ENCODE measurements at places on chromosomes 7 and 10.
A peak's percentile ranks its signal among the peaks of the same experiment; 100 is the strongest.

- DNase-seq = no peak
Observed at GRCh38 chr10:113820507-113820906, 33.4 kb downstream of the DCLRE1A start.

DNA sequence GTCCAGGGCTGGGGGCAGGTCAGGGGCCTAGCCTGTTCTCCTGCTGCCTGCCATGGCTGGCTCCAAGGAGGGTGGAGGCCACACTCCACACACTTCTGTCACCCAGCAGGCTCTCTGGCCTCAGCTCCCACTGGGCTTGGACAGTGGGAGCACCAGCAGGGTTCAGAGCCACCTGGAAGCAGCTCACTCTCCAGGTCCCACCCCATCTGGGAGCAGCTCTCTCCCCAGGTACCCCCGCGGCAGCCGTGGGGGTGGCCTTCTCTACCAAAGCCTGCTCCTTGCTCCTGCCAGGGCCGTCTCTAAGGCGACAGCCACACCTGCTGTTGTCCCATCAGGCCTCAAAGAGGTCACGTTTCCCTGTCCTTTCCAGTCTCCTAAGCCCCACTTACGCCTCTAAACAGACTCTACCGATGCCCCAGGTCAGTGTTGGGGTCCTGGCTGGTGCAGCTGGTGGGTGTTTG, 142.5 kb upstream of the RET start:
- no peak for DNase-seq

GRCh38 chr7:491292-491957, 28.2 kb downstream of the PDGFA start:
- no peak for DNase-seq

- no peak for DNase-seq
Observed at GRCh38 chr10:104935656-104936055, 294.6 kb downstream of the SORCS3 start.

DNA sequence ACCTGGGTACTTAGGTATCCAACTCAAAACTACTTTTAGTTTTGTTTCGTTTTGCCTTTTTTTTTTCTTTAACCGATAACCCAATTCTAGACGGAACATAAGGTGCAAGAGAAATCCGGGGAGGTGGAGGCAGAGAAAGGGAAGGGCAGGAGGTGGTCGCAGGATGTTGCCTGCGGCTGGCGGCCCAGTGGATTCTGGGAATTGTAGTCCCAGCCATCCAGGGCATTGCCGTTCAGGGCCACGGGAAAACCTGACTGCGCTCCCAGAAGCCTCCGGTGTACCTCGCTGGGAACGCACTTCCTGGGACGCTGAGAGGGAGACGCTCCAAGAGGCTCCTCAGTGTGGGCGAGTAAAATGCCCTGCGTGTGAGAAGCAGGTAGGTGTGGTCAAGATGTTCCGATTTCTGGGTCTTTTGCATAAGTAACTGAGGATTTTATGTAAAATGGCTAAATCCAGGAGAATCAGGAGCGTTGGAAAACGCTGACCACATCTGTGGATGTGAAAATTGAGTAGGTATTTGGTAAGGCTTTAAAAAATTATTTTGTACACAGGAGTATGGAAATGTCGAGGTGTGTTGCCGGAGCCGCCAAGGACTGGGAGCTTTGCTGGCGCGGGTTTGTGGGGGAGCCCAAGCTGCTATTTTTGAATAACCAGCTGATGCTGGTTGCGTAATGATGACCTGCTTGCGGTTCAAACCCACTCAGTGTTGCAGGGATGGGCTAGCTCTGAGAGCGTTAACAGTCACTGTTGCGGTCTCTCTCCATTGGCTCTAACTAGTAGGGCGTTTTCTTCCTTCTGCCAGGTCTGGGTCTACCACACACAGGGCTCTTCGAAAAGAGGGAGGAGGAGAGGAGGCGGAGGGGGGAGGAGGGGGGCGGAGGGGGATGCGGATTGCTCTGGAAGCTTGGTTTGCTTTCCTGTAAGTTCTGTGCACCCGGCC, at the start of gene CLDN12:
Gene CLDN12 (plus strand): TSS at position 288 of the 940 bp plus-strand sequence. CDS start 9,216 bp downstream, outside the sequence.
- DNase-seq = peak; percentile 19

GRCh38 chr10:28127881-28128280, 129.0 kb upstream of the ODAD2 start:
- DNase-seq = no peak

- no peak for DNase-seq
Observed at GRCh38 chr7:84975586-84976185, 211.2 kb downstream of the SEMA3D start.

GRCh38 chr7:156963472-156963871, 14.0 kb downstream of the NOM1 start:
- DNase-seq = no peak

GRCh38 chr7:118214051-118214832, 10.3 kb upstream of the ANKRD7 start:
- peak; percentile 33 for DNase-seq

GRCh38 chr10:51382181-51382580, 307.9 kb downstream of the PRKG1 start:
- DNase-seq = no peak

GRCh38 chr10:132198381-132199181, 11.8 kb downstream of the DPYSL4 start:
- no peak for DNase-seq

DNA sequence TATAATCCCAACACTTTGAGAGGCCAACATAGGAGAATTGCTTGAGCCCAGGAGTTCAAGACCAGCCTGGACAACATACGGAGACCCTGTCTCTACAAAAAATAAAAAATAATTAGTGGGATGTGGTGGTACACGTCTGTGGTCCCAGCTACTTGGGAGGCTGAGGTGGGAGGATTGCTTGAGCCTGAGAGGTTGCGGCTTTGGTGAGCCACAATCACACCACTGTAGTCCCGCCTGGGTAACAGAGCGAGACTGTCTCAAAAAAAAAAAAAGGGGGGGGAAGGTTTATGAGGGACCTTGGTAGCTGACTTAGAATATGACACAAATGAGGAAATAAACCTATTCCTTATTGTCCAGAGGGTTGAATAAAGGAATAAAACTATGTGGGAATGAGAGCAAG, 30.8 kb downstream of the SCD start:
- no peak for DNase-seq

DNA sequence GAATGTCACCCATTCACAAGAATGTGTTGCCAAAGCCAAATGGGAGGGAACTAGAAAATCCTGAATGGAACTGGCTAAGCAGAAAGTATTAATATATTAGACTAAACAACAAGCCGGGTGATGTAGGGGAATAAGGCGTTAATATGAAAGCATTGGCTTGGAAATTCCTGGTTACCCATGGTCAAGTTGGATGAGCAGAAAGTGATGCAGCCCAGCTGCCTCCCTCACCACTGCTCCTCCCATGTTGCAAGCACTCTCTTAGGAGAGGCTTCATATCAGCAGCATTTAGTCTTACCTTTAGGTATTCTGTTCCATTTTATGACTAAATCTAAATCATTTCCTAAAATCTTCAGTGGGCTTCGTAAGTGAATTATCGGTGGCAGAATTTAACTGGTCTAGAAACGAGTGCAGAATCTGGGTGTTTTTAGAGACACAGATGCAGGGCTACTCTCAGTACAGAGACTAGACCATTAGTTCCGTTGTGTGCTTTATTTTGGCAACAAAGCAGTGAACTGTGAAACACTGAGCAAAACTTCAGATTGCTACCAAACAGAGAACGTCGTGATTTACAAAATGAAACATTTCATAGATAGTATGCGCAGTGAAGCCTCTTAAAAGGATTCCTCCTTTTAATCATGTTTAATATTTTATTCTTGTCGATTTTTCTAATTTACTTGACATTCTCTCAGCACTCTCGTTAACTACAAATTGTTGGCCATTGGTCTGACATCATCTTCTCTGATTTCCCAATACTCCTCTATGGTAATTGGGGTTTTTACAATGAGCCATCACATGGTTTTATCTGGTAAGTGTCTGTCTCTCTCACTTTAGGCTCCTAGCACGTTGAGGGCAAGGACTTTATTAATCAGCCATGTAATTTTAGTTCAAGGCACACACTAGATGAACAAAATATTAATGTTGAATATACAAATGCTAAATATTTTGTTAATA, 22.0 kb upstream of the HGF start:
- no peak for DNase-seq

GRCh38 chr7:116777651-116778281, 84.6 kb upstream of the CAPZA2 start:
- no peak for DNase-seq

GRCh38 chr7:33792041-33792440, 113.3 kb upstream of the BMPER start:
- no peak for DNase-seq

DNA sequence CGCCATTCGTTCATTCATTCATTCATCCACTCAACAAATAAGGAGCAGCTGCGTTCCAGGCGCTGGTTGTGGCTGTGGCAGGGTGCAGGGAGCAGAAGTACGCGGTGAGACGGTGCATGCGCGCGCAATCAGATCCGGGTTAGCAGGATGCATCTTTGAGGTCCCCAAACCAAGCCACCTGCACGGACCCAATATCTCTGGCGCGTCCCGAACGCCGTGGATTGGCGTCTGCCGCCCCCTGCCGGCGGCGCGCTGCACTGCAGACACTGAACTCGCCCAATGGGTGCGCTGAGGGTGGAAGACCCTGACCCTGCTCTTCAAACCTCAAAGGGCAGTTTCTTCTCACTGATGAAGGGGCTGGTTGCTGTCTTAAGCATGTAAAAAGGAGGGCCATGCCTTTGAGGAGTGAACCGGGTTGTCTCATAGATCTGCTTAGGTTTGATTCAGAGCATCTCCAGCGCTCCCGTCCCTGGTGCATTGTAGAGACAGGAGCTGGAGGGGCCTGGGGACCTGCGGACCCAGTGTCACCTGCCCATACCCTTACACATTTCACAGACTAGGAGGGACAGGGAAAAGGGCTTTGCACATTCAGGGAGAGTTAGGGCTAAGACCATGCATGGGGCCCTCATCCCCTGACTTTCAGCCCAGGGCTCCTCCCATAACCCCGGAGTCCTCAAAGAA, 102.5 kb downstream of the RAMP3 start:
- peak; percentile 56 for DNase-seq

DNA sequence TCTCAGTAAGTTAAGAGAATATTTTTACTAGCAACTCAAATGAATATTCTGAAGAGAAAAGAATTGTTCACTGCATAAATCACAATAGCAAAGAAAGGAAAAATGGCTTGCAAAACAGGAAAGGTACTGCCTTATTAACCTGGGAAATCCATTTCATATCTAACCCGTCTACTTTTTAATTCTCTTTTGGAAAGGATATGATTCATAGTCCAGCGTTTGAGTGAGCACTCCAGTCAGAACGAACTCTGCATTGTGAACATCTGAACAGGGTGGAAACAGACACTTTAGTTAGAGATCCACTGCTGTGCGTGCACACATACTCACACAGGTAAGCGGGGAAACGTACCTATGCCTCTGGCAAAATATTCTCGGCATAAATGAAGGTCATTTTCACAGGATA, 56.8 kb downstream of the PAXIP1 start:
- no peak for DNase-seq

- no peak for DNase-seq
Observed at GRCh38 chr10:28604567-28605536, 71.9 kb downstream of the WAC start.

DNA sequence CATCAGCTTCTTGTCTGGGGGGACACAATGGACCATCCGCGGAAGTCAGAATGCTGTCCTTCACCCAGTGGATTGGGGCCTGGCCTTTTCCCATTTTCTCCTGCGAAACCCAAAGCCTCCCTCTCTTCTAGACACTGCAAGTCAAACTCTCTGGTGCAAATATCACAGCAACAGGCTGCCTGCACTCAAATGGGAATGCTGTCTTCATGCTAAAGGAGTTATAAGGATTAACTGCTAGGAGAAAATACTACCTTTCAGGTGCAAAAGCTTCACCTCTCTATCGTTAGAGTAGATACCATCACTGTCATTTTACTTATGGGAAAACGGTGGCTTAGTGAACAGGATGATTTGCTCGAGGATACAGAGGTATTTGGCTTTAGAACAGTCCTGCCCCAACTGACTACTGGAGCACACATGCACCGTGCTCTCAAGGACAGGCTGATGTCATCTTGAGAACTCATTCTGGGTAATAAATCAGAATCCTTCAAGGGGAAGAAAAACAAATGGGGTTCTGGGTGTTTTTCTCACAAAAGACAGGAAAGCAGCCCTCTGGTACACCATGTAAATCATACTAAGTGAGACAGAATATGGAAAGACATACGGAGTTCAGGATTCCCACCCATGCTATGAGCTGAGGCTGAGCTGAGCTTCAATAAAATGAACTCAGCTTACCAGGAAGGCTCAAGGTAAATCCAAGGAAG, 100.9 kb downstream of the SAMD9 start:
- DNase-seq = no peak

- no peak for DNase-seq
Observed at GRCh38 chr10:48442090-48442808, 135.8 kb downstream of the MAPK8 start.

GRCh38 chr10:90138844-90139243, 437.5 kb downstream of the KIF20B start:
- DNase-seq = no peak

GRCh38 chr10:122219340-122219739, 51.8 kb upstream of the BTBD16 start:
- DNase-seq = no peak

- no peak for DNase-seq
Observed at GRCh38 chr10:61792097-61792716, 109.3 kb upstream of the ARID5B start.

- DNase-seq = no peak
Observed at GRCh38 chr10:11576092-11576809, 35.2 kb downstream of the USP6NL start.

GRCh38 chr10:119090026-119090795, 9.6 kb upstream of the EIF3A start:
- DNase-seq = no peak

GRCh38 chr10:62186999-62187675, 81.5 kb downstream of the RTKN2 start:
- no peak for DNase-seq

DNA sequence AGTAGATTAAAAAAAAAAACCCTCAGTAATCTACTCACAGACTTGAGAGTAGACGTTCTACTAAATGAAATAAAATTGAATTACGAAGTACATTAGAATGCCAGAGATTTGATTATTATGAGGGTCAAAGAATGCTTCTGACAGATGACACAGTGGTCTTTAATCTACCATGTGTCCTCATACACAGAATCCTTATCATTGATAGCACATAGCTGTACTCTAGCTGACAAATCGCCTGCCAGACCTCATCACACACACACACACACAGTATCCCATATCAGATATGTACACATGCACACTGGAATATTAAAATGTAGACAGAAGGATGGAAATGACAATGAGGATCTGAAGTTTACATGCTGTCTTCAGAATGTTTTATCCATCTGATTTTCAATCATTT, 104.6 kb downstream of the SORCS1 start:
- DNase-seq = no peak

DNA sequence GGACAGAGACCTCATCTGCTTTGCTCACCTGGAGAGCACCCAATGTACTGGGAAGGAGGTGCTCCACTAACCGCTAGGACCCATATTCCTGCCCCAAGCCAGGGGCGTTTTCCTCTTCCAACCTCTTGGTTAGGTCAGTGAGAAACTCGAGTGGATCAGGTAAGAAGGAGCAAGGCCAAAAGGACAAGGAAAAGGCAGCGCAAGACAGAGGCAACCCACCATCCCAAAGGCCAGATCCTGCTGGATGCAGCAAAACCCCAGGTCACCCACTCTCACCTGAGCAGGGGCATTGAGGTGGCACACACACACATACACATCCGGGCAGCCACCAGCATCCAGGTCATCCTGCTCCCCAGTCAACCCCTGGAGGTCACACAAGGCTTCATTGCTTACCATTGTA, 105.1 kb downstream of the GRID1 start:
- no peak for DNase-seq

GRCh38 chr10:36469585-36469984, 655.8 kb upstream of the ANKRD30A start:
- no peak for DNase-seq
